Endothelial cell (in vitro differentiated cells): ENCODE measurements at places on chromosomes 7 and 10.

- no peak for DNase-seq
These were observed 54.2 kb downstream of the EMX2 start for GRCh38 chr10:117596706-117597105.

GRCh38 chr10:132479603-132480221, 57.9 kb upstream of the INPP5A start:
- DNase-seq = no peak

- DNase-seq = no peak
These were observed 76.2 kb upstream of the TMEM168 start for GRCh38 chr7:112866424-112866823.

GRCh38 chr10:88036126-88036525, 172.7 kb downstream of the PTEN start:
- no peak for DNase-seq

- DNase-seq = no peak
These were observed 26.9 kb upstream of the LAMB4 start for GRCh38 chr7:108156897-108157605.
